ENCODE measurements at places on chromosomes 1 and 21. TPM values are rescaled to one million over a fixed set of nuclear protein-coding genes. Genes with fewer than 3 reads are reported as not detected.

GRCh38 chr1:42043182-42043581 is 110.0 kb upstream of the GUCA2B start:
- no peak for DNase-seq

DNA sequence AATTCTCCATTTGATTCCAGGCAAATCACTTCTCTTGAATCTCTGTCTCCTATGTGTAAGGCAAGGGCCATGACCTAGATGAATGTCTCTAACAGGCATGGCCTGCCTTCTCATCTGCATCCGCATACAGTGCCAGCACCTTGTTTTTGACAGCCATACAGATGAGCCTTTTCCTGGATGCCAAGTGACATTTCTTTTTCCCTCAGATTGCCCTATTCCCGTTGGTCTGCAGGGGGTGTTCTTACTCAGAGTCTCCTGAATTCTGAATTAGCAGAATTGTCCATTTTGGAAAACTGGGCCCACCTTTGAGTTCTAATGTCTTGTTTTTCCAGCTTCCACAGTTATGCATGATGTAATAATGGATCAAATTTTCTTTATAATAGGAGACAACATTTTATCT is 88.0 kb upstream of the ADAR start:
- DNase-seq, result no peak

GRCh38 chr1:150017206-150017750 is 6.8 kb upstream of the OTUD7B start:
- DNase-seq, result no peak

GRCh38 chr1:184192796-184193195 is 141.3 kb downstream of the TSEN15 start:
- no peak for DNase-seq

- DNase-seq, result no peak
Observed at GRCh38 chr21:33196941-33197374, 32.8 kb upstream of the IFNAR2 start.

- DNase-seq, result no peak
Observed at GRCh38 chr1:230270185-230270558, 156.0 kb downstream of the PGBD5 start.

SYT11 gene
- 34.5 TPM for total RNA-seq

BTG2 gene
- 14.7 TPM for total RNA-seq

TFF2 gene
- total RNA-seq, result not detected

Data from osteoblast (primary cell).